Activated CD8-positive, alpha-beta memory T cell treated with anti-CD3 and anti-CD28 coated beads for 24 hours (primary cell): ENCODE measurements at places on chromosomes 12 and 14.

DNA sequence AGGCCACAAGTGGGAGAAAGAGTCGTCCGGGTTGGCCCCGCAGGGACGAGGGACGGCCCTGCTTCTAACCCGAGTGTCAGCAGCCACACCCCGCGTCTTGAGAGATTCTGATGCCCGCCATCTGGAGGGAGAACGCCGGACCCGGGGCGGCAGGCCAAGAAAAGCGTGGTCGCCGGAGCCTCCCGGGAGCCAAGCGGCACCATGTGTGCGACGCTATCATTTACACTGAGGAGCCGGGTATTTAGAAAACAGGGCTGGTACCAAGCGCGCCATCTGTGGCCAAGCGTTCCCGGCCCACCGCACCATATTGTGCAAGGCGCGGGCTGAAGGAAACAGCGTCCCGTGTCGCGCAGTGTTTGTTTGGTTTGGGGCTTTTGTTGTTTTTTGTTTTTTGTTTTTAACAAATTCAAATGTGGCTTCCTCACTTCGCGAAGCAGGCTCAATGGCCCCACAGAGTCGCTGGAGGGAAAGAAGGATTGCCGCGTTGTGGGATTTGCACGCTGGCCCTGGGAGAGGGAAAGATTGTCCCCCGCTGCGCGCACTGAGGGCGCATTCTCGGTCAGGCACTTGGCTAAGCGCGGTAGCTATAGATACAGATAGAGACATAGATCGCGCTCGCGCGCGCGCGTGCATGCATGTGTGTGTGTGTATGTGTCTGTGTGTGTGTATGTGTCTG, 153.8 kb downstream of the BCL11B start:
- peak; percentile 62 for DNase-seq

DNA sequence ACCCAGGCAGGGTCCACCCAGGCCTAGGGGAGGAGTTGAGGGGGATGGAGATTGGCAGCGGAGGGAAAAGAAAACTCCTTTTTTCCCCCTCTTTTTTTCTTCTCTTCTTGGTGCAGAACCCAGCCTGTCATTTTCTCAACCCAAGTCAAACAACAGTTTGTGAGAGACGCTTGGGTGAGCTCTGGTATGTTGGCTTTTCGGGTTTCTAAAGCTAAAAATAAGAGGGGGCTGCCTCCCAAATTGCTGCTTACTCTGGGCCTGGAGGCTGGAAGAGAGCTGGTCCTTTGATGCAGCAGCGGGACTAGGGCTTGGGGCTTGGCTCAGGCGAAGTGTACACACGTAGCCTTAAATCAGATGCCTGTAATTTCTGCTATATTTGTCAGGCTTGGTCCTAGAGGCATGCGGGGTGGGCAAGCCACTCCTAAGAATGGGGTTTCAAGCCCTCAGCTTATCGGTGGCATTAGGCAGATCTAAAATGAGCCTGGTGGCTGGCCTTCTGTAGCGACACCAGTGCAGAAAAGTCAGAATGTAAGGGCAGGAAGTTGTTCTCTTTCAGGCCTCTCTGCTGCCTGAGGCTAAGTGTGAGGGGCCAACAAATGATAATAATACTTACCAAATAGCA, 816 bp upstream of the SLC8A3 start:
- DNase-seq = no peak

DNA sequence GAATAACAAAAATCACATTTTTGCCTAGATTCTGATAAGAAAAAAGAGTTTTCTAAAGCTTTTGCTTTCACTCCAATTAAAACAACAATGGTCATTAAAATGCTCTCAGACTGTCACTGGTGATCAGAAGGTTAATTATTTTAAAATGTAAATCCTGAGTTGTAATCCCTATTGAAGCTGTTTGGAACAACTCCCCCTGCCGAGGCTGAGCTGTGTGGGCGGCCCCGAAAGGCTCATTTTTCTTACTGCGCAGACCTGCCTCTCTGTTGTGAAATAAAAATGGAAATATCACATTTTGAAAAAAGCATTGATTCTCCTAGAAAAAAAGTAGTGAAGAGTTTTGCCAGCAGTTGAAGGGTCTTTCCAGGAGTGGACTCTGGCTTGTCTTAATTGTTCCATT, 174.8 kb upstream of the CDKN3 start:
- no peak for DNase-seq

DNA sequence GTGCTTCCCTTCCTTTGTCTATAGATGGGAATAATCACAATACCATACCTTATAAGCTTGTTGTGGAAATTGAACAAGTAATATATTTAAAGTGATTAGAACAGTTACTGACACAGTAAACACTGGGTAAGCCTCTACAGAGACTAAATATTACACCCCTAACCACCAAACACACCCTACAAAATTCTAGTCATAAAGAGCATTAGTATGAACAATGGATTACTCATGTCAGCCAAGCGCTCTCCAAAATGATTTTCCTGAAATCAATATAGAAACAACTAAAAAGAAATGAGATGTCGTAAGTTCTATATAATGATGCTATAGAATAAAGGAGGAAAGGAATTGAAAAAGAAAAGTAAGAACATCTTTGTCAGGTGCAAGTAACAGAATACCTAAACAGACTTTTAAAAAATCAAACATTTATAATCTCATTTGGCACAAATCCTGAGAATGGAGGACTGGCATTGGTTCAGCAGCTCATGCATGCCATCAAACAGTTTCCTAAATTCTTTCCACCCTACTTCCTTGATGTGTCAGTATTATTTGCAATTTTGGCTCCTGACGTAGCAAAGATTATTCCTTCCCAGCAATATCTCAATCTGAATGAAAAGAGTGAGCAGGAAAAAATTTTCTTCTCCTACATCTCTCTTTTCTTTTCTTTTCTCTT, 118.0 kb downstream of the SINHCAF start:
- no peak for DNase-seq

GRCh38 chr12:21239866-21240265, 94.9 kb downstream of the SLCO1A2 start:
- DNase-seq = no peak

- DNase-seq = no peak
These were observed 78.4 kb downstream of the ITPK1 start for GRCh38 chr14:93037351-93037750.
